Activated CD8-positive, alpha-beta memory T cell treated with anti-CD3 and anti-CD28 coated beads for 4 hours (primary cell): ENCODE measurements at places on chromosomes 1 and 21.
A peak's percentile ranks its signal among the peaks of the same experiment; 100 is the strongest.

DNA sequence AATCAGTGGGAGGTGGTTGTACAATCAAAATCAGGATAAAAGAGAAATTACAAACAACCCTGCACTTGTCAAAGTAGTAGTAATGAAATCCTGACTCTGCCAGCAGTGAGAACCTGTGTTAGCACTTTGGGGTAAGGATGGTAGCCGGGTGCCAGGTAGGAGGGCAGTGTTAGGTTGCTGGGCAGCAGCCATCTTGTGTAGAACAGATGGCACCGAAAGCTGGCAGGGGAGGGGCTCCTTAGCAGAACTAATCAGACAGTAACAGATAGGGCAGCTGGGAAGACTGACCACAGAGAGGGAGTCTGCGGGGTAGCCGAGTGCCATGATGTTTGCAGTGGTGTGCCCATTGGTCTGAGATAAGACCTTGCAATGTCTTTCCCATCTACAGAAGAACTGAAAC is 137.3 kb downstream of the SDCCAG8 start:
- no peak for DNase-seq

DNA sequence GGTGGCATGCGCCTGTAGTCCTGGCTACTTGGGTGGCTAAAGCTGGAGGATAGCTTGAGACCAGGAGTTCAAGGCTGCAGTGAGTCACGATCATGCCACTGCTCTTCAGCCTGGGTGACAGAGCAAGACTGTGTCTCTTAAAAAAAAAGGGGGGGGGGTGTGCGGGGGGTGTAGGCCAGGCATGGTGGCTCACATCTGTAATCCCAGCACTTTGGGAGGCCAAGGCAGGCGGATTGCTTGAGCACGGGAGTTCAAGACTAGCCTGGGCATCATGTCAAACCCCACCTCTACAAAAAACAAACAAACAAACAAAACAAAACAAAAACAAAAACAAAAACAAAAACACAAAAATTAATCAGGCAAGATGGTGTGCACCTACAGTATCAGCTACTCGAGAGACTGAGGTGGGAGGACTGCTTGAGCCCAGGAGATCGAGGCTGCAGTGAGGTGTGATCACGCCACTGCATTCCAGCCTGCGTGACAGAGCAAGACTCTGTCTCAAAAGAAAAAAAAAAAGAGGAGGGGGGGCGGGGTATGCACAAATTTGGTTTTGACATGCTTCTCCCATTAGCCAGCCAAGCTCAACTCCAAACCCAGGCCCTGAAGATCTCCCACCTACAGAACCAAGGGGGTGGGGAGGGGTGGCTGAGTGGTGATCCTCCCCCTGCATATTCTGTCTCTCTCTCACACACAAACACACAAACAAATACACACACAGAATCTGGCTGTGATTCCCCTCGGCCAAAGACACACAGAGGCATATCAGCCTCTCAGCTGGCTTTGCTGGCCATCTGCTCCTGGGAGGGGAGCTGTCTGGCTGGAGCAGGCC is 3.1 kb downstream of the PTAFR start:
- DNase-seq = no peak

- DNase-seq = no peak
These were observed 169.3 kb downstream of the ST6GALNAC5 start for GRCh38 chr1:77036560-77036959.

DNA sequence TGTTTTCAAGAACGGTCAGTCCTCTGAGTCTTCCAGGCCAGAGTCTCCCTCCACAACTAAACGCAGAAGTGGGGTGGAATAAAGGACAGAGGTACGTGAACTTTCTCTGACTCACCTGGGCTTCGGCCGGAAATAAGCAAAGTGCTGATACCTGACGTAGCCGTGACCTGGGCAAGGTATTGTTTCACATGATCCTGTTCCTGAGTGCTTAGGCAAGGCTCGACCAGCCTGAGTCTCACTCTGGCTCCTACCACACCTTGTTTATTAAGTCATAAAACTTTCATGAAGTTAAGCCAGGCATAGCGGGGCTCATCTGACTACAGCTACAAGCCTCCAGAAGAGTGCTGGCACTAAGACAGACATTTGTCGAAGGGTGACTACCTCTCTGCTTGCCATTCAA is 327.5 kb downstream of the SETD4 start:
- DNase-seq = no peak

DNA sequence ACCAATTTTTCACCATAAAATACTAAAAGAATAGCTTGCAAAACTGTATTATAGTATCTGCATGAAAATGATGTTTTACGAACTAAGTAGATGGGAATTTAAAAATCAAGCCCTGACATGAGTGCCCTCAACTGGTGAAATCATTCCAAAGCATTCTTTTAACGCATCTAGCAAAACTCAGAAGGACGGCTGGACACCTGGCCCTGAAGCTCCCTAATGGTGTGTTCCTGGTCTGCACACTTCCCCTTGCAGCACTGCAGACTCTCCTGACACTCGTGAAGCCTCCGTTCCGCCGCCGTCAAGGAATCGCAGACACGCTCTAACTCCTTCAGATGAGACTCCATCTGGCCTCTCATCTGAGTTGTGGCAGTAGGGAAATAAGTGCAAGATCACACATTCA is 39.9 kb downstream of the ODF2L start:
- DNase-seq = no peak

DNA sequence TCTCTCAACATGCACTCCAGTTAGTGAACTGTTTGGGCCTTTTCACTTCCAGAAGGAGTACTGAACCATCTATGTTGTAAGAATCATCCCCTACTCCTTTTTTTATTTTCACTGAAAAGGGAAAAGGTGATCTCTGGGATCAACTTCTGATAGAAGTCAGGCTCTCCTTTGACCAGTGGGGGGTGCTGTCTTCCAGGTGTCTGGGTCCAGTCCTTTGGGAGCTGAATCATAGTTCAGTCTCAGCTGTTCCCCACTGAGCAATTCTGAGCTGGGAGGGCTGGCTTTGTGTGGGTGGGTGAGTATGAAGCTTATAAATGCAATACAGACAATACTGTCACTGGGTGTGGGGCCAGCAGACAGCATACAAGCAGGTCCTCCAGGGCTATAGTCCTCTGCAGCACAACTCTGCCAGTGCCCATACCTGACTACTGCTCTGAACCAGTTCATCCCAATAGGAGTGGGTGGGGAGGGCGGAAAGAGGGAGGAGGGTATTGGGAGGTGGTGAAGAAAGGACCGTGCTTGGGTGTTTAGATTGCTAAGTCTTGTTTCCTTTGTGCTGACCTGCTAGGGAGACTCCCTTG is 12.5 kb upstream of the SARS1 start:
- DNase-seq = peak; percentile 23

GRCh38 chr1:151565502-151566189 is 25.5 kb downstream of the TUFT1 start:
- DNase-seq = no peak

DNA sequence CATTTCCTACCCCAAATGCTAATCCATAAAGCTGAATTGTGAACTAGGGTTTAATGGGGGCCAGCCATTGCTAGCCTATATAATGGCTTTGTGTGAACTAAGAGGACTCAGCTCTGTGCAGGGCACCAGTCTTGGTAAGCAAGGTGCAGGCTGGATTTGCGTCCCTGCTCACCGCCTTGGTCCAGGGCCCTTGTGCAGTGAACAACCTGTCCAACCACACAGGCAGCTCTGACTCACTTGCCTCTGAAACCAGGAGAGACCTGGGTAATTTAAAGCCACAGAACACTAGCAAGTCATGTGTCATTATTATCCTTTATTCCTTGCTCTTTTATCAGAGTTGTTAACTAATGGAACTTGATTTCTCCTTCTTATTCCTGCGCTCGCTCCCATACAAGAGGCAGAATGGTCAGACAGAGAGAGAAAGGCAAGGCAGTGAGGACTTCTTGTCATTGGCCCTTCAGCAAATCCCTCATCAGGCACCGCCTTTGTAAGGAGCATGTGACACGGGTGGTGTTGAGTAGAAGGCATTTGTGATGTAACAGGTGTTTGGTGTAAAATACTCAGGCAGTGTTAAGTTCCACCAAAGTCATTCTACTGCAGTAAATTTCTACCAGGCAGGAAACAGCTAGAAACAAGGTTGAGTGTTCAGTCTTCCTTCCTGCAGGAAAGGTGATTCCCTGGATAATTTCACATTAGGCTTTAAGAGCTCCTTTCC is 67.3 kb upstream of the OLIG2 start:
- no peak for DNase-seq

- DNase-seq = no peak
These were observed 5.2 kb downstream of the PPFIA4 start for GRCh38 chr1:203031467-203031866.

DNA sequence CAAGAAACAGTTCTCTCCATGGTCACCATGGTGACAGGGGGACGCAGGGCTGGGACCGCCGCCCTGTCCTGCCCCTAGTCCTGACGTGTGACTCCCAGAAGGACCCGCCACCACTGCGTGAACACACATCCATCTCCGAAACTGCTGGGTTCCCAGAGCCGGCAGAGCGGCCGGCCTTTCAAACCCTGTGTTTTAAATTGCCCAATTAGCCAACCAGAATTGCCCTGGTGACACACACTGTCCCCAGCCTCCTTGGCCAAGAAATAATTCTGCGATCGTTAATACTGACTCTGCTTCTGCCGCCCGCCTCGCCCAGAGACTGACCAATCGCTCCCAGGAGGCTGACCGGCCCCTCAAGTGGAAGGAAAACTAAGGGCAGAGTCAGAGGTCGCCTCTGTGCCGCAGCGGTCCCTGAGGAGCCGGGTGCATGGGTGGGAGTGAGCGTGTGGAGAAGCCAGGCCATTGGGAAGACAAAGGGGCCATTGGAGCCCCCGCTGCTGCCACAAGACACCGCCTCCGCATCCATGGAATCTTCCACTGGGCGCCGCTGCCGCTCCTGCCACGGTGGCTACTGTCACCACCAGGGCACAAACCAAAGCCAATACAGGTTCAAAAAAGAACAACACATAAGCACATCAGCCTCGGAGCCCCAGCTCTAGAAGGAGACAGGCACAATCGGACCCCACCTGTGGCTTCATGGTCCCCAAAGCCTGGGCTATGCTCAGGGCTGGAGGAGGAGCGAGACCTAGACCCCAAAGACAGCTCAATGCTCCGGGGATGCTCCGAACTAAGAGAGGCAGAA is 273.2 kb downstream of the NPHP4 start:
- no peak for DNase-seq

DNA sequence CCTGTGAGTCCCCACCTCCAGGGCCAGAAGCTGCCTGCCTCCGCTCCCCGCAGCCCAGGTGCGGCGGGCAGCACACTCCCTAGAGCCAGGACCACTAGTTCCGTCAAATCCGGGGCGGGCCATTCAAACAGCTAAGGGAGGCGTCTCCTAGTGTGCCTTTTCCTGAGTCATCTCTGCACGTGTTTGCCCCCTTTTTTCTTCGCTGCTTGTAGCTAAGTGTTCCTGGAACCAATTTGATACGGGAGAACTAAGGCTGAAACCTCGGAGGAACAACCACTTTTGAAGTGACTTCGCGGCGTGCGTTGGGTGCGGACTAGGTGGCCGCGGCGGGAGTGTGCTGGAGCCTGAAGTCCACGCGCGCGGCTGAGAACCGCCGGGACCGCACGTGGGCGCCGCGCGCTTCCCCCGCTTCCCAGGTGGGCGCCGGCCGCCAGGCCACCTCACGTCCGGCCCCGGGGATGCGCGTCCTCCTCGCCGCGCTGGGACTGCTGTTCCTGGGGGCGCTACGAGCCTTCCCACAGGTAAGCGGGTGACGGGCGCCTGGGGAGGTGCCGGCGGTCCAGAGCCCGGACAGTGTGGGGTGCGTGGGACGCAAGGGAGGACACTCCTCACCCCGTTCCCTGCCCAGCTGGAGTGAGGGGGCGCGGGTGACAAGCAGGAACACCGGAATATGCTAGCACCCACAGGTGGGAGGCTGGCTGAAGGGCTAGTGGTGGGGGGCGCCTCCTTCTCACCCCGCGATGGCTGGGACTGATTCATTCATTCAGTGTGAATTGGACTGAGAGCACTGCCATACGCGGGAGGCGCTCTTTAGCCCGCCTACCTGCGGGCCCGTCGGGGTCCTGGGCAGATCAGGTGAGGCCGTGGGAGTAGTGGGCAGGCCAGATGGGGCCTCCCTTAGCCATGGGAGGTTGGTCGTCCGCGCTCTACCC is at the start of gene TNFRSF8:
TSS of gene TNFRSF8 (plus strand) at position 163 of the 932 bp plus-strand sequence. CDS start at position 459, 296 bp downstream.
- DNase-seq = no peak

- no peak for DNase-seq
These were observed 87.8 kb downstream of the DNM3 start for GRCh38 chr1:171929121-171929520.

GRCh38 chr1:205147191-205147835 is 25.5 kb upstream of the RBBP5 start:
- DNase-seq = no peak

GRCh38 chr1:37866491-37866890 is 7.1 kb upstream of the MTF1 start:
- DNase-seq = no peak
